ENCODE measurements at places on chromosomes 2 and 18. TPM values are rescaled to one million over a fixed set of nuclear protein-coding genes. Genes with fewer than 3 reads are reported as not detected.

KCNJ3 gene
- not detected for total RNA-seq

C2orf78 gene
- not detected for total RNA-seq

RETREG2 gene
- total RNA-seq = 49.9 TPM

TMEM237 gene
- 35.0 TPM for total RNA-seq

SP5 gene
- total RNA-seq = not detected

CFAP221 gene
- not detected for total RNA-seq

ABCG8 gene
- total RNA-seq = not detected

CAPN13 gene
- total RNA-seq = not detected
